ENCODE measurements at places on chromosomes 12 and 14.
A peak's percentile ranks its signal among the peaks of the same experiment; 100 is the strongest.

- no peak for DNase-seq
These were observed 923.3 kb downstream of the DIO2 start for GRCh38 chr14:79287976-79288375.

- DNase-seq, result no peak
These were observed 6.0 kb downstream of the USP44 start for GRCh38 chr12:95545303-95545702.

GRCh38 chr12:51951843-51952722 lies 584 bp downstream of the ACVR1B start:
- no peak for DNase-seq

DNA sequence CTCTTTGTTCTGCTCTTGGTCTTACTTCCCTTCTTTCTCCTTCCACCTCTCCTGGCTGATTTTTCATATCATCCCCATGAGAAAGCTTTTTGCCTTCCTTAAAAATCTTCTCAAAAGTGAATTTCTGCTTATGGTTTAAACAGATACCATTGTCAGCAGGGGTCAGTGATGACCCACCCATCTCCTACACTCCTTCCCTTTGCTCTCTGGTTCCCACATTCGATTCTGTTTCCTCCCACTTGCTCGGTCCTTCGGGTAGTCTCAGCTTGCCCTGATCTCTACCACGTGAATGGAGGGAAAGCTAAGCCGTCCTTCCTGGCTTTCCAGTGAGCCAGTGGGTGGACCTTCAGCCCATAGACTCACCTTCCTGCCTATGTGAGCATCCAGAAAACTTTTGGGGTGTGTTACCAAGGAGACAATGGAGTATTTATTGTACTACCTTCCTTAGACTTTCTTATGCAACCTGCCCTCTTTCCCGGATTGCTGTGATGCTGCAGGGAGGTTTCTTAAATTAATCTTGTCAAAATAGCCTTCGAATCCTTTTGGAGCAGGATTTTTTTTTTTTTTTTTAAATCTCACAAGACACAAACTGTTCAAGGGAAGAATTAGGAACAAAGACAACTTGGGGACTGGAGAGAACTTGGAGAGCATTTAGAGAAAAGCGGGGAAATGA lies 306.3 kb downstream of the CACNA1C start:
- DNase-seq, result no peak

DNA sequence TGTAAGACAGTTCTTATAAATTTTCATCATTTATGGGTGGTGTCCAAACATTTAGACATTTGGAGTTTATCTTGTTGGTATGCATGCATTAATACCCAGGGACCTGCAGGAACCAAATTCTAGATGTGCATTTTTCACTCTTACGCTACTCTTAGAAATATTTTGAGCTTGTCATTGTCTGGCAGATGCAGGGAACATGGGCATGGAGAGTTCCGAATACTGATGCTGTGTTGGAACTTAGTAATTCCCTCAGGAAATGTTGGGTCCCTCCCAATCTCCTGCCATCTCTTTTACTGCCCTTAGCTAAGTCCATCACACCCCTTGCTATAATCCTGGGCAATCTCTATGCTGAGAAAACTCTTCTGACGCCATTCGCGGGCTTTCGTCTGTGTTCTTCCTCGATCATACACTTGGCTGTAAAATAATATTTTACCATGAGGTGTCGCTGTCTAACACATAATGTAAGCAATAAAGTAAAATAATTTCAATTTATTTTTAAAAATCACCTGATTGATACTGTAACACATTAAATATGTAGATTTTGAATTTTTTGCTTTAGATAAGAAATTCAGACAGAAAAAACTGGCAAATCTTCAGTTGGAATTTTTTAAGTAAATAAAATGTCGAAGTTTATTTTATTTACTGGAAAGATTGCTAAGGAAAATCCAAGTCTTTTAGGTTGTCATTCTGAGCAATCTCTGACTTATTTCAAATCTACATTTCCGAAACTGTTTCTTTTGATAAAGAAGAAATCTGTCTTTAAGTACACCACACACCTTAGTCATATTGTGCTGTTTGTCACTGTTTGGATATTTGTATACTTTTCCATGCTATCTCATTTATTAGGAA lies 304.1 kb upstream of the SSTR1 start:
- DNase-seq, result peak; percentile 67

- no peak for DNase-seq
These were observed 47.9 kb upstream of the DBX2 start for GRCh38 chr12:45098766-45099165.

DNA sequence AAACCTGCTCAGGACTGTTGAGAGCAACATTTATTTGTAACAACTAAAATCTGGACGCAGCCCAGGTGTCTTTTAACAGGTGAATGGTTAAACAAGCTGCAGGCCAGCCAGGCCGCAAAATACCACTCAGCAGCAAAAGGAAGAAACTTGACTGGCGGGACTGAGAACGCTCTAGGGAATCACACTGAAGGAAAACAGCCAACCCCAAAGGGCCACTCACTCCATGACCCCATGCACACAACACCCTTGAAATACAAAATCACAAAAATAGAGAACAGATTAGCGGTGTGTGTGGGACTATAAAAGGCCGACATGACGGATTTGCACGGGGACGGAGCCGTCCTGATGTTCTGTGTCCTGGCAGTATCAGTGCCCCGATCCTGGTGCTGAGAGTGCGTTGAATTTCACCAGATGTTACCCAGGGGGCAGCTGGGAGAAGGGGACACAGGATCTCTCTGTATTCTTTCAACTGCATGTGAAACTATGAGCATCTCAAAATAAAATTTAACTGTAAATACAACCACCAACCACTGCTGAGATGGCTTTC lies 23.0 kb downstream of the VPS37B start:
- peak; percentile 54 for DNase-seq

- DNase-seq, result no peak
These were observed 2.1 kb downstream of the SUSD6 start for GRCh38 chr14:69613312-69614073.

DNA sequence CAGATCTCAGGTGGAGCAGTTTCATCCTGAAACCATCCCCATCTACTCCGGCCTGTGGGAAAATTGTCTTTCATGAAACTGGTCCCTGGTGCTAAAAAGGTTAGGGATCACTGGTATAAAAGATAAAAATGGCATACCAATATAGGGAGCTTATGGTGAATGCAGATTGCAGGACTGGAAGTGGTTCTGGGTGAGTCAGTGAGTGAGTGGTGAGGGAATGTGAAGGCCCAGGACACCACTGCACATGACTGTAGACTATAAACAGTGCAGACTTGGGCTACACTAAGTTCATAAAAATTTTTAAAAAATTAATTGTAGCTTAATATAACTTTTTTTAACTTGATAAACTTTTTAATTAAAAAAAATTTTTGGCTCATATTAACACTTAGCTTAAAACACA lies 67.0 kb upstream of the RD3L start:
- DNase-seq, result no peak

- DNase-seq, result no peak
These were observed 131.4 kb upstream of the ARHGAP5 start for GRCh38 chr14:31945701-31946100.

DNA sequence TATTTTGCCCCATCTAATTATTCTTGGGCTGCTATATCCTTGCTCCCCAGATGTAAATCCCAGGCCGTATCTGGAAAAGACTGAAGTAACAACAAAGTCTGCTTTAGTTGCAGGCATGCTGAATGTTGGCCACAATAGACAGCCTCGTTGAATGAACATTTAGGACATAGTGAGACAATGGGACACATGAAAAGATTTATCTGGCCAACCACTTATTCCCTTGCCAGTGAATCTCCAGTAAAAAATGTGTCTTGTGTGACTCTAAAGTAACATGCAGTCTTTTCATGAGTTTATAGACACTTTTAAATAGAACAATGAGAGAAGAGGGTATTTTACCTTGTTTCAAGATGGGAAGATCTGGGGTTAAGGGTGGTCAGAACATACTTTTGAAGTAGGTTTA lies 60.2 kb upstream of the STXBP6 start:
- no peak for DNase-seq

GRCh38 chr12:76037130-76038103 lies 5.8 kb upstream of the PHLDA1 start:
- peak; percentile 74 for DNase-seq

- no peak for DNase-seq
These were observed 228.3 kb downstream of the RAD51B start for GRCh38 chr14:68047906-68048305.

GRCh38 chr14:104973135-104973384 lies 5.1 kb downstream of the AHNAK2 start:
- no peak for DNase-seq

- no peak for DNase-seq
These were observed 384.7 kb downstream of the ALG10 start for GRCh38 chr12:34406996-34407300.

GRCh38 chr12:67649570-67650387 lies 1.2 kb downstream of the DYRK2 start:
- no peak for DNase-seq

- no peak for DNase-seq
These were observed 157.9 kb upstream of the SLC38A2 start for GRCh38 chr12:46530373-46531056.

DNA sequence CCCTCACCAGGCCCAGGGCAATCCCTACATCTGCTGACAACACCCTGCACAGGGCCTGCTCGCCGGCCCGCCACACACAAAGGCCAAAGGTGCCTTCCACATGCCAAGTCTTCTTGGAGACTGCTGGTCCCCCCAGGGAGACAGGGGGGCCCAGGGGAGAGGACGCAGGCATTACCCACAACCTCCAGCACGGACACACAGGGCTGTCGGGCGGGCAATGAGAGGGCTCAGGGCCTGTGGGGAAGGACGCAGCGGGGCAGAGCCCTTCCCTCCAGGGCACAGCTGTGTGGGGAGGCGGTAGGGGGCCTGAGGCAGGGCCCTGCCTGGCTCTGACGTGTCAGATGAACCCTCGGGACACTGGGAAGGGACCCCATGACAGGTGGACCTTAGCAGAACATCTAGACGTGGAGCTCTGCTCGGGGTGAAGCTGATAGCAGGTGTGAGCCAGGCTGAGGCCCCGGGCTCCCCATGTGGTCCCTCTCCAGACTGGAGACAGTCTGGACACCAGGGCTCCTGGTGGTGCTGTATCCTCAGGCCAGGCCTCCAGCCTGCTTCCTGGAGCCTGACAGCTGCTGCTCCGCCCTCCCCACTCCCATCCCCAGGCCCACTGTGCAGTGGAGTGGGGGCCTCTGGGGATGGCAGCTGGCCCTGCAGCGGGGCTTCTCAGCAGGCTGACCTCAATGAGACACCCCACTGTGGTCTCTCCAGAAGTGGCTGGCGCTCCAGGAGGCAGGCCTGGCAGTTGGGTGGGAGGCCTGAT lies 31.6 kb upstream of the NUDT14 start:
- DNase-seq, result peak; percentile 79

GRCh38 chr12:52796839-52797528 lies 1.1 kb upstream of the KRT3 start:
- no peak for DNase-seq

DNA sequence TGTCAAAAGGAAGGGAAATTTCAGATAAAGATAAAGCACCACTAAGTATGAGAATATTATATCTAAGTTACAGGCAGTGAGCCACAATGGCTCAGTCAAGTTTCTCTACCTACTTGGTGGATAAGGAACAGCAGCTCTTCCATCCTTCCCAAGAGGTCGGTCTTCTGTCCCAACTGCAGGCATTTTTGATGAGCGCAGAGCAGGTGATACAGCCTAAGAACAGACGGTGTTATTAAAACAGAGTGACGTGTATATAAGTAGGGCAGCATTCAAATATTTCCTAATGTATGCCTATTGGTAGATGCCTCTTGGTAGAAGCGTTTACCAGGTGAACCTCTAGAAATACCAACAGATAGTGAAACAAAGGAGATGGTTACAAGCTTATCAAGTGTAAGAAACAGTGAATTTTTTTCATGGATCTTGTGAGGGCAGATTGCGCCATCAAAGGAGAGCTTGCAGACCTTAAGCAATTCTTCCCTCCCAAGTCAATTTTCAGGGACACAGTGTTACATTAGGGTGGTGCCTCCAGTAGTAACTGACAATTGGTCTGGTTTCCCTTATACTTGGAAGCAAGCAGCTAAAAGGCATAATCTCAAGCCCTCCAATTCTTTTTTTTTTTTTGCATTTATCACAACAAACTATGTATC lies 274.5 kb downstream of the MED13L start:
- no peak for DNase-seq

DNA sequence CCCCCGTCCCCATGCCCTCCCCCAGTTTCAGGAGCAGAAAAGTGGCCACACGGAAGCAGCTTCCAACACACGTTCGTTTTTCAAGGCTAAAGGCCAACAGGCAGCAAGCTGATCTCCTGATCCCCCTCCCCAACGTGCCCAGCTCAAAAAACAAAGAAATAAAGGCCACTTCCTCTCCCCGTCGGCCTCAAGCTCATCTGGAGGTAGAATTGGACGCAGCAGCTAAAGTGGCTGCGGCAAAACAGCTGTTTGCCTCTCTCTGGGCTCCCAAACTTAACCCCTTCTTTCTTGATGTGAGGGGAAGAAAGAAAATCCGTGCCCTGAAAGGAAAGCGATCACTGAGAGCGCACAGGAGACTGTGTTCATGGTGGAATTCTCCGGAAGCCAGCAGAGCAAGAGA lies 66.3 kb downstream of the SCARB1 start:
- DNase-seq, result no peak

DNA sequence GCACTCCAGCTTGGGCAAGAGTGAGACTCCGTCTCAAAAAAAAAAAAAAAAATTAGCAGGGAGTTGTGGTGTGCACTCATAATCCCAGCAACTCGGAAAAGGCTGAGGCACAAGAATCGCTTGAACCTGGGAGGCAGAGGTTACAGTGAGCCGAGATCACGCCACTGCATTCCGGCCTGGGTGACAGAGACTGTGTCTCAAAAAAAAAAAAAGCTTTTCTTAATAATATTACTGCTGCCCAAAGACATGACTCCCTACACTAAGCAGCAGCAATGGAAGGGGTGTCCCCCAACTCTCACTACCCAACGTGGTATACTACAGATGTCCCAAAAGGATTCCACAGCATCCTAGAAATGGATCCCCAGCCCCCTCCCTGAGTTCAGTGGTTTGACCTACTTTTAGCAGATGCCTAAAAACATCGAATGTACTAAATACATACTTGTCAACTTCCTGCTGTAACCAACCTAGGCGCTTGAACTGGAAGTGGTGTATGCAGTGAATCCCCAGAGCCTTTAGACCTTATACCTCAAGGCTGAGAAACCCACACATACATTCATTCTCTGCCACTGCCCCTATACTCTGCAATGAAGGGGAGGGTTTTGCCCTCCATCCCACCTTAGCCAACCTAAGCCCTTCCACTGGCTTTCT lies 8.5 kb upstream of the FKBP11 start:
- DNase-seq, result no peak

Measured in NCI-H1092 treated with DMSO at 0.1 percent for 48 hours (cell line).